ENCODE measurements at places on chromosomes 6 and 20.

- DNase-seq = peak; percentile 63
These were observed 11.7 kb upstream of the MAPK13 start for GRCh38 chr6:36118550-36119107.

DNA sequence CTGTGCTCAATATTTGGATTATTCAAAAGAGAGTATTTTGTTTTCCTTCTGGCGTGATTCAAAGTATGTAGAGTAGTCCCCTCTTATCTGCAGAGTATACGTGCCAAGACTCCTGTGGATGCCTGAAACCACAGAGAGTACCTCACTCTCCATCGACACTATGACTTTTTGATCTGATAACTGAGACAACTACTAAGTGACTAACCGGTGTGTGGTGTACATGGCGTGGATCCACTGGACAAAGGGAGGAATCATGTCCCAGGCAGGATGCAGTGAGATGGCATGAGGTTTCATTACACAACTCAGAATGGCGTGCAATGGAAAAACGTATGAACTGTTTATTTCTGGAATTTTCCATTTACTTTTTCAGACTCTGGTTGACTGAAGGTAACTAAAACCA, 112.2 kb upstream of the PDE7B start:
- no peak for DNase-seq

DNA sequence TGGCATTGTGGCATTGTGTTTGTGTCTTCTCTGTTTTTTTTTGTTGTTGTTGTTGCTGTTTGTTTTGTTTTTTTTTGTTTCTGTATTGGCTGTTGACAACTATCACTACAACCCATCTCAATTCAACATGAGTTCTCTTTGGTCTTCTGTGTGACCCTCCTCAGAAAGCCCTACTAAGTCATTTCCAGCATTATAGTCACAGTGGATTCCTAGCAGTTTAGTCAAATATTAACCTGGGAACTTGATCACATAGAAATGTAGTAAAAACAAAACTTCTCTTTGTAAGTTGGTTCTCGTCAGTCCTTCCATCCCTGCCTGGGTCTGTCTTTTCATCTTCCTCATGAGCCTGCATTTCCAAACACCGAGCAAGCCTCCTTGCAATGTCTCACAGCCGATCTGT, 16.8 kb downstream of the SLC17A2 start:
- DNase-seq = no peak

DNA sequence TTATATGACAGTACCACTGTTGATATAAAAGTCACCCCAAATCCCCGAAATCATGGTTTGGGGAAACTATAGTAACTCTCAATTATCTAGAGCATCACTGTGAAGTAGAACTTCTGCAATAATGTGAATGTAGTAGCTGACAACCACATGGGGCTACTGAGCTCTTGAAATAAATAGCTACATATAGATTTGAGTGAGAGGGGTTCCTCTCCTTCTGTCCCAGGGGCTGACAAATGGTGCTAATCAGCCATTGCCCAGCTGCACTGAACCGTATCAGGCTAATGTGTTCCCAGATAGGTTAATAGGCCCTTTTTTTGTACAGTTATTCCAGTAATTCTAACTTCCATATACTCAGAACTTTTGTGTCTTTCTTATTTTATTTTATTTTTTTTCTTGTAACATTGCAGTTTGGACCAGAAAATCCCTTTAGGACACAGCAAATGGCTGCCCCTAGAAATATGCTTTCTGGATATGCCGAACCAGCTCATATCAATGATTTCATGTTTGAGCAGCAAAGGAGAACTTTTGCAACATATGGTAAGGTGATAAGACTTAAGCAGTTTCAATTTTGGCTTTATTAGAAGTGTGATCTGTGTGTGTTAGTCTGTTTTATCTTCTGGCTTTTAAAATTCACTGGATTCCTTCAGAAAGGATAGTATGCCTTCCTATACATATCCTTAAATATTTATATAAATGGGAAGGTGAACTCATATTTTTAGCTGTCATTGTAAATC, 21.1 kb downstream of the CDC40 start:
- no peak for DNase-seq

GRCh38 chr6:112396221-112396620, 49.1 kb downstream of the RFPL4B start:
- no peak for DNase-seq

DNA sequence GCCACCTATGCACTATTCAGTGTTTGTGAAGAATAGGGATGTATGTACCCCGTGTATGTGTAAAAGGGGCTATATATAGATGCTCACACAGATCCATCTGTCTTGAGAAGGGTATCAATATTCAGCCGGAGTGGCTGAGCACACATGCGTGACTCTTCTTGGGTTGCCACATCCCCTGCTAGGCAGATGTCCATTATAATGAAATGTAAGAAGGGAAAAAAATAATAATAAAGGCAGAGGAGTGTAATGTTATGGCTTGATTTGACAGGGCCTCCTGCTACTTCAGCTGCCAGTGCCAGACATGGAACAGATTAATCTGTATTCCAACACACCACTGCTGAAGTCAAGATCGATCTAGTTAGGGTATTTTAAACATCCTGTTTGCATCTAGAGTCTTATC, 74.2 kb upstream of the VSTM2L start:
- no peak for DNase-seq

GRCh38 chr20:43955062-43955749, 40.6 kb downstream of the TOX2 start:
- peak; percentile 58 for DNase-seq

DNA sequence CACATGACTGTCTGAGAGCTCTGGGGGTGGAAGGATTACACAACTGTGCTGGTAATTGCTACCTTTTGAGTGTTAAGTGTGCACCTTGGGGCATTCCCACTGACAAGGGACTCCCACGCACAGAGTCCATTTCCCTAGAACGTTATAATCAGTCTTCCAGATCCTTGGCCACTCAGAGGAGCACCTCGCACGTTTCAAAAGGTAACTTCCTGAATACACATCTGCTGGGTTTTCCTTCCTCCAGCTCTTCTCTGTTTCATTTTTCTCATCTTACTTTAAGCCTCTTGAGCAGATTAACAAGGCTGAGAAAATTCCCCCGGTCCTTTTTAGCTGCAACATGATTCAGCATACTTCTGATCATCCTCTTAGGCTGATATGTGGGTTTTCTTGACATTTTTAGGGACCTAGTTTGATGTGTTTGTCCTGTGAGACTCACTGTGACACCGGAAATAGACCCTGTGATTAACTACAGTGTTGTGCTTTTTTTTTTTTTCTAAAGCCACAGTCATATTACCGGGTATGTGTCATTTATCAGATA, 98.4 kb upstream of the DUSP22 start:
- DNase-seq = no peak

DNA sequence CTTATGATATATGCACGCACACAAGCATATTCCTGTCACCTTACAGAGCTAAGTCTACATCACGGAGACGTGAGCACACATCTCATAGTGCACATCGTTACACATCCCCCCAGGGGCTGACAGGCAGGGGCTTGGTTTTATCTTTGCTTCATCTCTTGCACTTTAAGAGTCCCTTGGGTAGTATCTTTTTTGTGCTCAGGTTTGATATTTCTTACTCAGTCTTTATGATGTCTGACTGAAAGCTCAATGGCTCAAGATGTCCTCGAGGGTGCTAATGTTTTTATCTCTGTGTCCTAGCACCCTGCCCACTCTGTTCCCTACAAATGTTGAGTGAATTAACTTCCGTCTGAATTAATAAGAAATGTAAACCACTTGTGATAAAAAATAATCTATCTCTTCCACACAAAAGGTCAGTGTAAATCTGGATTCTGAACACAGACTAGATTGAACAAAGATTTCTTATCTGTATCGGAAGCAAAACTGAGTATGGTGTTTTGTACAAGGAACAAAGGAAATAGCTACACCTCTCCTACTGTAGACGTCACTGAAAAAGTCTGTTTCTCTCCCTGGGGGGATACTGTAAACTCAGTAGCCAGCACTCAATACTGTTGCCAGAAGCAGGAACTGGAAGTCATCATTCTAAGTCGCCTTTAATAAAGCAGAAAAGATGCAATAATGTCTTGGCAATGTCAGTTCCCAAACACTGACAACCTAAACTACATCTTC, 195.1 kb downstream of the PRKN start:
- no peak for DNase-seq

GRCh38 chr6:36791521-36792135, 47.6 kb downstream of the CPNE5 start:
- no peak for DNase-seq

GRCh38 chr6:145829950-145830349, 15.4 kb upstream of the FBXO30 start:
- no peak for DNase-seq

GRCh38 chr6:159973406-159973805, 4.5 kb downstream of the IGF2R start:
- DNase-seq = no peak

GRCh38 chr20:43976547-43976946, 61.9 kb downstream of the TOX2 start:
- no peak for DNase-seq

- no peak for DNase-seq
These were observed 114.3 kb upstream of the SLC2A12 start for GRCh38 chr6:134166511-134167261.

DNA sequence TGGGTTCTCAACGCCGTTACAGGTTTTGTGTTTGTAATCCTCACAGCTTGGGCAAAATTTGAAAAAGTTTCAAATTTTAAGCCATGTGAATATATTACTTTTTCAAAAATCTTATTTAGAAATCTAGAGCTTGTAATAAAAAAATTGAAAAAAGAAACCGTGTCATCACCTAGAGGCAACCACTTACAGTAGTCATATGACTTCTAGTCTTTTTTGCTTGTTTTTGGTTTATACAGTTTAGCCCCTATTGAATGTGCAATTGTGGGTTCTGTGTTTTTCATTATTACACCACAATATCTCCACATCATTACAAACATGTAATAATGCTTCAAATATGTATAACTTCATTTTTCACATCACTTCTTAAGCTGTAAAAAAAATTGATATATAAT, 888 bp downstream of the DYNLRB1 start:
- no peak for DNase-seq

DNA sequence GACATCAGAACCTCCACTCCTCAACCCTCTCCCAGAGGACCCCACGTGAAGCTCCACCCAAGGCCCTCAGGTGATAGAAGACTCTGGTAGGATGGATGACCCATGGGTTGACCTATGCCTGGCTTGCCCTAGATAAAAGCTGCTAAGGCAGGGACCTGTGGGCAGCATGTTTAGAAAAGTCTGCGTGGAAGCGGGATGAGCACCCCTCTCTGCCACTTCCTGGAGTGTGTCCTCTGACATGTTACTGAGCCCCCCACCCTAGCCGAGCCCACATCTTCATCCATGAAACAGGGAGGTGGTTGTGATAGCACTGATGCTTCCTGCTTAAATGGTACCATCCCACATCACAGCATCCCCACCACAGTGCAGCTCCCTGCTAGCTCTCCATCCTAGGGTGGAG, 21.8 kb downstream of the MOCS1 start:
- DNase-seq = no peak

DNA sequence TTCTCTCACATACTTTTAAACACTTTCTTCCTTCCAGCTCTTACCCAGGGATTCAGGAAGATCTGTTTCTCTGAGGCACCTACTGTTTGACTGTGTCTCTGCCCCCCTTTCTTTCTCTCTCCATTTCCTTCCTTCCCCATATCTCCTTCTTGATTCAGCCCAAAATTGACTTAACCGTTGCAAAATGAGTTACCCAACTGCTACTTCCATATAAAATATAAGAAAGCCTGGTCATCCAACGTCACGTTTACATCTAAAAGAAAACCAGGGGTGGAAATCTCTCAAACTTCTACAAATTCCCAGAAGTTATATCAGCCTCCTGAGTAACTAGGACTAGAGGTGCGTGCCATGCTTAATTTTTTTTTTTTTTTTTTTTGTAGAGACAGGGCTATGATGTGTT, 95.2 kb upstream of the INSM1 start:
- no peak for DNase-seq

GRCh38 chr20:10769700-10770099, 95.9 kb upstream of the JAG1 start:
- no peak for DNase-seq

GRCh38 chr20:15515691-15516090, 1057.6 kb downstream of the KIF16B start:
- DNase-seq = no peak

DNA sequence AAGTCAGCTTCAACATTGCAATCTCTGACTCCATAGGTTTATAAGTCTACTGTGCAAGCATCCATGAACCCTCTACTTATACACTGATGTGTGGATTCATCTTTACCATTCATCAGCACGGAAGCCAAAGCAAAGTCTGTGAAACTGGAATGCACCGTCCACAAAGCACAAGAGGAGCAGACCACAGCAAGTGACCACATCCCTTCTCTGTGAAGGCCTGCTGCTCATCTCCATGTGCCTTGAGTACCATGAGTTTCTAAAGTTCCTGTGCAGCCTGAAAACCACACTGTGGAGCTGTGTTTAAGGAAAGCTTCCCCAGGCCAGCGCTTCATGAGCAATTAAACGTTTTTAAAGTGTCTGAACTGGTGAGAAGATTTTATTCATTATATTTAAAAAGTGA, 20.0 kb downstream of the GABRR1 start:
- DNase-seq = no peak

DNA sequence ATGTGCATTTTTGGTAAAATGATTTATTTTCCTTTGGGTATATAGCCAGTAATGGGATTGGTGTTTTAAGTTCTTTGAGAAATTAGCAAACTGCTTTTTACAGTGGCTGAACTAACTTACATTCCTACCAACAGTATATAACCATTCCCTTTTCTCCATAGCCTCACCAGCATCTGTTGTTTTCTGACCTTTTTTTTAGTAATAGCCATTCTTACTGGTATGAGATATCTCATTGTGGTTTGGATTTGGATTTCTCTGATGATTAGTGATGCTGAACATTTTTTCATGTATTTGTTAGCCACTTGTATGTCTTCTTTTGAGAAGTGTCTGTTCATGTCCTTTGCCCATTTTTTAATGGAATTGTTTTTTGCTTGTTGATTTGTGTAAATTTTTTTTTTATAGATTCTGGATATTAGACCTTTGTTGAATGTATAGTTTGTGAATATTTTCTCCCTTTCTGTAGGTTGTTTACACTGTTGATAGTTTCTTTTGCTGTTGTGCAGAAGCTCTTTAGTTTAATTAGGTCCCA, 42.3 kb downstream of the STK4 start:
- no peak for DNase-seq

- no peak for DNase-seq
These were observed 244.9 kb downstream of the HIVEP2 start for GRCh38 chr6:142700032-142700431.

- no peak for DNase-seq
These were observed 89.2 kb downstream of the SASH1 start for GRCh38 chr6:148431840-148432239.

DNA sequence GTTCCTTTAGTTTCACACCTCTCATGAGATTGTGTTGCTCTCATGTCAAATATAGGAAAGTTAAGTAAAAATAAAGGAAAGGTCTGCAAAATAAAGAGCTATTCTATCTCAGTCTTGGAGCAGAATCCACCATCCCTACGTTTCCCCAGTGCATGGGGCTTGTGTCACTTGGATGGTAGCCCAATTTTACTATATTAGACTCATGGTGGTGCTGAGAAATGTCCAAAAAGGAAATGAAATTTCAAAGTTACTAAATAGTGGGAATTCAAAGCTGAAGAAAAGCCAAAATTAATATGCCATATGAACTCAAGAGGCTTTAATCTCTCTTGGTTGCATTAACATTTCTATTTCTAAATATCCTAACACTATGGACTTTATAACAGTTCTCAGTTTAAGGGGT, 1283.3 kb upstream of the GJE1 start:
- DNase-seq = no peak

Data from activated T-cell treated with anti-CD3 and anti-CD28 coated beads, Interleukin-2, amount 50 U/mL, for 1 hour (primary cell).